Kidney epithelial cell (primary cell): ENCODE measurements at places on chromosomes 2 and 18.

DNA sequence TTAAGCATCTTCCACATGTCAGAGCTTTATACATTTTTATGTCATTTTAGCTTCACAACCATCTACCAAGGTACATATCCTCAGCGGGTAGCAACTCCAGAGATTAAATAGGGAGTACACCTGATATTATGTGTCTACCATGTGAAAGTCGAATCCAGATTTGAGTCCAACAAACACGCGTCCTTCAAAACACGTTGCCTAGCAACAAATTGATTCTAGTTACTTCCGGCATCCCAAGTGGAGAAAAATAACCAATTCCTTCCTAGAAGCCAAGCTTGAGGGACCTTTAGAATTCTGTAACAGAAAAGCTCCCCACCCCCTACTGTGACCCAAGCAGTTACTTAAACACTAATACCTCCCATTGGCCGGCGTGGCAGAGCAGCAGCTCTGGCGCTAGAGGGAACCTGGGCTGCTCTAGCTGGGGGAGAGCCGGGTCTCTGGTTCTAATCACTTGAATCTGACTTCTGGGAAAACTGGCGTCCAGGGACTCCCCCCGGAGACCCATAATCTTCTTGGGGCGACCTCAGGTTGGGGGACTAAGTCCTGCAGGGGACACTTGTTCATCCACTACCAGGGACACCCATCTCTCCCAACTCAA is at the start of gene ERICH2:
Gene ERICH2 (plus strand): TSS at position 371 of the 598 bp plus-strand sequence. CDS start 304 bp downstream, outside the sequence.
- DNase-seq: peak; percentile 29

GRCh38 chr2:96505231-96505889 is at the start of gene NEURL3:
Gene NEURL3 (minus strand): TSS chr2:96505357. CDS start chr2:96505286, 71 bp downstream.
- peak; percentile 95 for DNase-seq

- no peak for DNase-seq
Observed at GRCh38 chr2:176892676-176893226, 319.8 kb upstream of the HNRNPA3 start.

DNA sequence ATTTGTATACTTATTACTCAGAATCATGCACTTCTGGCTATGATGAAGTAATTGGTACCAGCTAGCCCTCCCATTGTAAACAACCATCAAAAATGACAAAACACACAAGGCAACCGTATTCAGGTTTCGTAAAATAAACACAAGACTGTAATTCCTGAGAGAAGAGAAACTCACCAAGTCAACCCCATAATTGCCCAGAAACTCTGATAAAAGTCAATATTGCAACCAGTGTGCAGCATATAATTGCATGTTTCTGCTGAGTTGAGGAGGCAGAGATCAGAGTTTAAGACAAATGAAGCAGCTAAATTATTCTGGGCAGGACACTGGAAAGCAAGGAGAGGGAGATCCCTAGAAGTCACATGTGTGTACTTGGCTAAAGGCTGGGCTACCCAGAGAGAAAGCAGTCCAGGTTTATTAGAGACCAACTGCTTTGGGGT is 90.3 kb downstream of the ROCK2 start:
- no peak for DNase-seq

DNA sequence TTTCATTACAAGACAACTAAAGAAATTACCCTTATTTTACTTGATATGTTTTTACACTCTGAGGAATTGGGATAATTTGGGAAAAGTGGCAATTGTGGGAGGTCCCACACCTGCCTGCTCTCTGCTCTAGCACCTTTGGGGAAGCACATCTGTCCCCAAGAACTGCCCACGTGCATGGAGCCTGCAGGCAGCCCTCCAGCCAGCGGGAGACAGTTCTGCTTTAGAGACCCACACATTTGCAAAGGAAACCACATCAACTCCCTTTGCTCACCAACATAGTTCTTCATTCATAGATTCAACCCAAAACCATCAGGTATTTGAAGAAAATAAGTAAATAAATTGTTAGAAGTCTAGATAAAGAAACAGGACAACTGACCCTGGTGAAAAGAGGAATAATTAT is 239.9 kb upstream of the ID2 start:
- DNase-seq: no peak

DNA sequence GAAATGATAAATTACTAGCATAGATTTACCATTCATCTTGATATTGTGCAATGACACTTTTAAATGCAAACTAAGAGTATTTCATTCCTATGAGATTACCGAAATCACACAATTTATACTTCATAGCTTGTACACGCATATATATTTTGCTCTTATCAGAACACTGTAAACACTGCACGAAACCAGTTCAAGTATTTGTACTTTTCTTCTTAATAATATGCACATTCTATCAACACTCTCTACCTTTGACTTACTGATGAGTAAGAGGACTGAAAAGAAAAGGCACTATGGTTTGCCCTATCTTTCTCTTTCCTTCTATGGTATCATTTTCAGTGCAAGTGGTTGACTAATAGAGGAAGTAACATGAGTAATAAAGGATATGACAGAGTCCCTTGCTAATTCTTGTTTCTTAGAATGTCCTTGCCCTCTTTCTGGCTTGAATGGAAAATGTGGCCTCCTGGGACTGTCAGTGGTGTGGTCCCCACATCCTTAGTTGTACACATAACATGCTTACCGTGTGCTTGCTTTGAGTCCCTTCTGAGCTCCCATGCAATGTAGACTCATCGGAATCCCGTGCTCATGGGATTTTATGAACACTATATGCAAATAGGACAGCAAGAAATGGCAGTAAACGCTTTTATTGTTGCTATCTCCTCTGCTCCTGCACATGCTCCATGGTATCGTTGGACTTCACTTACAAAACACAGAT is 363.5 kb upstream of the TNP1 start:
- peak; percentile 86 for DNase-seq

- peak; percentile 10 for DNase-seq
Observed at GRCh38 chr2:130920415-130921163, 83.9 kb downstream of the ARHGEF4 start.

DNA sequence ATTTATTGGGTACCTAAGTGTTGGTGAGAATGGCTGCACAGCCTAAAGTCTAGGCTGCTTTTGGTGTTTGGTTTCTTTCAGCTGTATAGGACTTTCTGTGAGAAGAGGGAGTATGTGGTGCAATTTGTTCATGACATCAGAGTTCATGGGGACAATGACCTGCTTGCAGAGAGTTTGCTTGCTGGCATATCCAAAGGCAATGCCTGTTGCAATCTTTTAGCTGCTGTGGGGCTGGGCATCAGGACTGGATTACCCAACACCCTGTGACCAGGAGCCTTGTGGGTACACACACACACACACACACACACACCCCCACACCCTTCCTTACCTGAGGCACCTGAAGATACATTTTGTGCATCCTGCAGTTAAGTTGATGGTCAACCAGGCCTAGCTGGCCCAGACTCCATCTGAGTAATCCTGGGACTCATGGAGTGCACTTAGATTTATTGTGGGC is 68.4 kb downstream of the LIPG start:
- DNase-seq: no peak

DNA sequence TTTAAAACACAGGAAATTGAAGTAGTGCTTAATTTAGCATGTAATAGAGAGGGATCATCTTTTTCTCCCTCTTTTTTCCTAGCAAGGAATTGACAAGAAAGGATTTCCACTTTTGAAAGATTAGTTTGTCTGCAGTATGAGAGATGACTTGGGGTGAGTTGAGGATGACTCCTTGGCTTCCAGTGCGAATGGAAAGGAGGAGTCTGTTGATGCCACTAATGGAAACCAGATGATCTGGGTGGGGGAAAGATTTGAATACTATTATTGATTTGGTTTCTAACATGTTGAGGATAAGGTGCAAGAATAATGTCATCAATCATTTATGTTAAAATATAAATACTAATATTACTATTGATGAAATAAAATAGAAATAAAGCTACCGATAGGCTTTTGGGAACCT is 205.4 kb downstream of the PPP1R1C start:
- DNase-seq: no peak

DNA sequence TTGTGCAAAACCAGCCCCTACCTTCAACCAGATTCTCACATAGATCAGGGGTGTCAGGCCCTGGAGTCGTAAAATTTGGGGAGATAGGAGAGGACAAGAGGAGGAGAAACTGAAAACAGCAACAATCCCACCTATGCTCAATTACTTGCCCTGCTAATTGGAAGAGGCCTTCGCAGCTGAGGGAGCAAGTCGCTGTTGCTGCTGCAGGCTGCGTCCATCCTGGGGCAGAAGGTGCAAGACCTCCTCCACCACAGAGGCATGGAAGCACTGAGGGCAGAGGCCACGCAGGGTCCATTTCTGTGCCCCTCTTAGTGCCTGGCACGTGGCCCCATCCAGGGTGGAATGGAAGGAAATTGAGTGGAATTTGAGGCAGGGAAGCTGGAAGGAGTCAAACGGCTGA is 36.5 kb downstream of the CNGA3 start:
- no peak for DNase-seq

DNA sequence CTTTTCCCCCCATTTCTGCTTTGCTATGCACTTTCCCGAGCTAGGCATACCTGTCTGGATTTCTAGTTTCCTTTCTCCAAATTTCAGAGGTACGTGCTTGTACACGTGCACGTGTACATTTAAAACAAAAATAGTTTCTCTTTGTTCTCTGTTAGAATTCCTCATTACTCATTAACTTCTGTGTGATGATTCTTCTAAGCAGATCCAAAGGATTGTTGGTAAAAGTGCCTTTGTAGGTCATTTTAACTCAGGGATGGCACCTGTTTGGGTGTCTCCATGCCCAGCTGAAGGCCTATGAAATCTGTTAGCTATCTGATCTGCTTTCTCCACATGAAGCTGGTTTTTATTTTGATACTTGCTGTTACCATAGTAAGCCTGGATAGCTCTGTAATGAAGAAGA is 264.3 kb downstream of the LPIN1 start:
- no peak for DNase-seq

GRCh38 chr18:43819397-43819796 is 542.1 kb upstream of the SYT4 start:
- no peak for DNase-seq

DNA sequence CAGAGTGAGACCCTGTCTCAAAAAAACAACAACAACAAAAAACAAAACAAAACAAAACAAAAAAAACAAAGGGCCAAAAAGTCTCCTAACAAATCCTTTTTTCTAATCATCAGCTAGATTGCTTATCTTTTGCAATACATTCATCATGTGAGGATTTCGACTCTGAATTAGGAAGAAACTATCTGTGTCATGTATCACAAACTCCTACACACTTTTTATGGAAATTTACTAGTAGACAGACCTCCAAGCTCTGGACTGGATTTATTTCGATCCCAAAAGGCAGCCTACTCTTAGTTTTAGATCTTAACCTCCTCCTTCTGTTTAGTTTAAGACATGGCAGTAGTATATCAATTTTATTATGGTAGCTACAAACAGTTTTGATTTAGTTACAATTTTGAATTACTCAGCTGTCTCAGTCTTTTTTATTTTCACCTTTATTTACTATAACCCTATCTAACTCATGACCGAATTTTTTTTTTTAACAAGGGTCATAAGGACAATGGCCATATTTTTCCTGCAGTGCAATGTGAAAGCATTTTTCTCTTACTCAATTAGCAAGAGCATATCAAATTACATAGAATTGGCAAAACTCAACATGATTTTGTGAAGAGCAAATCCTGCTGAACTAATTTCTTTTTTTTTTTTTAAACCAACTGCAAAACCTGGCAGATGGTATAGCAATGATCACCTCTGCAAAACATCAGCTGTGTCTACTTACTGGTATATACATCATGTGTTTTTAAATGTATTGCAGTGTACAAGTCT is 10.7 kb upstream of the CCDC88A start:
- DNase-seq: no peak

DNA sequence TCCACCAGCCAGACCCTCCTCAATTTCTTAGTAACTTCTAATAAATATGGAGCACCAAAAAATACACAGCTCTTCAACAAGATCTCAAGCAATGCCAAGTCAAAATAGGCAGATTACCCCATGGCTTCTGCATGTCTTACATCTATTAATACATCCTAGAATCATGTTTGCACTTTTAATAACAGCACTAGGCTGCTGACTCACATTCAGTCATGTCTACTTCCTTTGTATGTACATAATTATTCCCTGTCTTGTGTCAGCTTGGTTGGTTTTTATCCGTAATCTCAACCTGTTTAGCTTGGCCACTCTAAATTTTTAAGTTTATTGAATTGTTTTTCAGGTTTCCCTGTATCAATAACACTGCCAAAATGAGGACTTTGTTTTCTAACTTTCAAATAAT is 420.1 kb upstream of the ACVR2A start:
- no peak for DNase-seq

GRCh38 chr2:167133614-167134013 is 245.3 kb downstream of the XIRP2 start:
- no peak for DNase-seq

- no peak for DNase-seq
Observed at GRCh38 chr2:10362096-10362897, 59.6 kb downstream of the HPCAL1 start.

DNA sequence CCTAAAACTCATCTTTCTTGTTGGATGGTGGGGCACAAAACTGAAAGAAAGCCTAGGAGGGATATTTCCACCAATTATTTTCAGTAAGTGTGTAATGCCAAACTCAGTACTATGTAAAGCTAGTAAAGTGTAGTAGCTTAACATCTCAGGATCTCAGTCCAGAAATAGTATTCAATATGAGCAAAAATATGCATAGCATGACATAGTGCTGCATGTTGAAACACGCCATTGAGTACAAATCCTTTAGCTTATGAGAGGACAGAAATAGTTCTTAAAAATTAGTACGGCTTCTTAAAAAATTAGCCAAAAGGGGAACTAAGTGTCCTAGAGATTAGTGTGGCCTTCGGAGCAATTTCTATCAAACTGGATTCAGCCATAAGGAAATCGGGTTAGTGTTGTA is 21.7 kb upstream of the ATL2 start:
- no peak for DNase-seq

DNA sequence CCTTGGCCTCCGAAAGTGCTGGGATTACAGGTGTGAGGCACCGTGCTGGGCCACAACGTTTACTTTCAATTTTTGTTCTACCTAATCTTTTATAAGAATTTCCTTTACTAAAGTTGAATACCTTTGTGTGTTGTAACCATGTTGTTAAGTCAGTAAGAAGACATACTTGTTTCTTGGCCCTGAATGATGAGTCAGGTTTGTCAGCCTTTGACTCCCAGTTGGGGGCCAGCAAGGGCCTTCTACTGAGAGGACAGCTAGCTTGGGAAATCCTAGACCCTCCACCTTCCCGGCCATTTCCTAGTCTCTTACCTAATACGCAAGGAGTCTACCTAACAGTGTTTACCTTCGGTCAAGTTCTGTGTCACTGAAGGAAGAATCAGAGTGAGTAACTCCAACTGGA is 22.7 kb downstream of the MTHFD2 start:
- no peak for DNase-seq

GRCh38 chr2:67516899-67517530 is 119.9 kb downstream of the ETAA1 start:
- DNase-seq: no peak

DNA sequence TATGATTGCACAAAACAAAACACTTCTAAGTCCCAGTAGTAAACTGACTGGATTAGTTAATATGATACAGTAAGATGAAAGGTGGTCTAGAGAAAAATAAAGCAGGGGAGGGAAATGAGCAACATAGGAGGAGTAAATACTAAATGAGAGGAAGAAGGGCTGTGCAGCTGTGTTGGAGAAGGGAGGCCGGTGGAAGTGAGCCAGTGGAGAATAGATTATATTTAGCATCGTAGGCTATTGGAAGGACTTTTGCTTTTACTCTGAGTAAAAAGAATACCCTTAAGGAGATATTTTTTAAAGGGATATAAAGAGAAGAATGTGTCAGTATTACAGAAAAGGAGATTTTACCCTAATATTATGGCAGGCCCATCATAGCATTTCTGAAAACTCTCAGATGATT is 12.7 kb downstream of the WDR75 start:
- DNase-seq: no peak
